CD4-positive, alpha-beta T cell treated with Interleukin-10 for 1 hour (primary cell): ENCODE measurements at places on chromosomes 16 and 17.

DNA sequence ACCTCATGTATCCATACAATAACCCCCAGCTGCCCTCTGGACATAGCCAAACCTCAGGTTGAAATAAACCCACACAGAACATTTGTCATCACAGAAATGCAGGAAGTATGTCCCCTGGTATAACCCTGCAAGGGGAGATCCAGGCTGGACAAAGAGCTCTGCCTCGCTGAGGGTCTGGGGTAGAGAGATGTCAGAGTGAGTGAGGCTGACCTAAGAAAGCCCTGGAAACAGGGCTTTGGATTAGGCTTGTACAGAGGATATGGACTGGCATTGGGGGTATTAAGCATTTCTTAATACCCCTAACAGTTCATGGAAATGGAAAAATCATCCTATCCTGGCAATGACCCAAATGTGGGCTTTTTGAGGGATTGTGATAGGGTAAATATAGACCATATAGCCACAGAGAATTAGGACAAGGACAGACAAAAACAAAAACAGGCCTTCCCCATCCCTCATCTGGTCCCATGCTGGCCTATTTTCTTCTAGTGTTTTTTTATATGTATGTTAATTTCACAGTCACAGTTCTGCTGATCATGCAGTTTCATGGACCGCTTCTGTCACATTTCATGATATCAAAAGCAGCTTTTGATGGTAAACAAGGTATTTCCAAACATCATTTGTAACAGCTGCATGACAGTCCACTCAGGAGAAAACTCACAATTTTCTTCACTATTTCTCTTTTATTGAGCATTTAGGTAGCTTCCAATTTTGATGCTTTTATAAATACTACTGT is 26.1 kb downstream of the PLXDC1 start:
- DNase-seq = no peak

DNA sequence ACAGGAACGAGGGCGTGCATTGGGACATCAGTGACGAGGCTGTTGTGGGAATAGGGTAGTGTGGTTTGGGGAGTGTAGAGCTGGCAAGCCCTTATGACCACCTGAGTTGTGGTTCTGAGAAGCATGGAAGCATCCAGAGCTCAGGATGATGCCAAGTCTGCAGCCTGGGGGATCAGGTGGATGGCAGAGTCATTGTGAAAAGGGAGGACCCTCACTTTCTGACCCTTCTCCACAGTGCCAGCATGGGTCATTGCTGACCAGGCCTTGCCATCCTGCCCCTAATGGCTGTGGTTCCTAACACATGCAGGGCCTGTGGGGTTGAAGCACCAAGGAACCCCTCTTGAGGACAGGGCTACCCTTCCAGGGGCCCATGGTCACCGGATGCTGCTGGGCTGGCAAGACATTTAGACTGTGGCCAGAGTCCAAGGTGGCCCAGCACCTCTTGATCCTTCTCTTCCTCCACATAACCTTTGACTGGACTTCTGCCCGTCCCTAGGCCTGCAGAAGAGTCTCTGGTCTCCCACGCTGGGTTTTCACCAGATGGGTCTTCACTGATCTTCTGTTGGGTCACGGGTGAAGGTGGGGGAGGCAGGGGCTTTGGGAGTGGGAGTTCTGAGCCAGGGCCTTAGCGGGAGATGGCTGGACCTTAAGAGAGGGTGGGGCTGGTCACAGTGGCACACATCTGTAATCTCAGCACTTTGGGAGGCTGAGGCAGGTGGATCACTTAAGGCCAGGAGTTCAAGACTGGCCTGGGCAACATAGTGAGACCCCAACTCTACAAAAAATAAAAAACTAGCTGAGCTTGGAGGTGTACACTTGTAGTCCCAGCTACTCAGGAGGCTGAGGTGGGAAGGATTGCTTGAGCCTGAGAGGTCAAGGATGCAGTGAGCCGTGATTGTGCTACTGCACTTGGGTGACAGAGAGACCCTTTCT is 2.0 kb upstream of the PLA2G15 start:
- no peak for DNase-seq

DNA sequence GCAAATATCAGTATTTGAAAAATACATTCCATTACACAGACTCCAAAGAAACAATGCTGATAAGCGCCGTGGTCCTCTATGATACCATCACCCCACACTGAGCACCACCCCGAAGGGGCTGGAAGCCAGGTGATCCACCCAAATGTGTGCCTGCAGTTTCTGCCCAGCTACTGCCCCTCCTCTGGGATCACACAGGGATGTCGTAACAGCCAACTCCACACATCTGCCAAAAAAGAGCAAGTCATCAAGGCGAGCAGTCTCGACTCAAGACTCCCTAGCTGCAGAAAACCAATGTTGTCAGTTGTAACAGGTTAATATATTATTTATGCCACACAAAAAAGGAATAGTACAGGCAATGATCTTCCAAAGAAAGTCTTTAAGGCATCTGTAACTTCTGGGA is 21.0 kb downstream of the CYB5D2 start:
- no peak for DNase-seq

GRCh38 chr17:10463402-10463801 is 6.0 kb downstream of the MYH4 start:
- DNase-seq = no peak
